CD4-positive, CD25-positive, alpha-beta regulatory T cell (primary cell): ENCODE measurements at places on chromosomes 2 and 18. TPM values are rescaled to one million over a fixed set of nuclear protein-coding genes. Genes with fewer than 3 reads are reported as not detected.

UGT1A4 gene
- total RNA-seq, result not detected

CD8B gene
- total RNA-seq, result 0.62 TPM

- DNase-seq, result peak; percentile 32
Measured at GRCh38 chr2:15159751-15160177, 401.4 kb downstream of the NBAS start.

RNF152 gene
- total RNA-seq, result 0.39 TPM

DNA sequence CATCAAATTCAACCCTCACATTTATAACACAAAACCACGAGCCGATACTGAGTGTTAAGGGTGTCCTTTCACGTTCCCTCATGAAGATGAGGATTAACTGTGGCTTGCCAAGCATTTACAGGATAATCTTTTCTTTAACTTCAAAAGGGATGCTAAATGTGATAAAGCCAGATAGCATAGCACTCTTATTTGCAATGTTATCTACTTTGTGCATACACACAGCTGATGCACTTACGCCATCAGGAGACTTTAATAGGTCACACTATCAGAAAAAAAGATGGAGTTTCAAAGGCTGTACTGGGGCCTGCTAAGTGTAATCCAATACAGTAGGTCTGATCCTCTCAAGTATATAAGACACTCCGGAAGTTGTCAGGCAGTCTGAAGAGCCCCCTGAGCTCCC is 572.7 kb downstream of the PIK3C3 start:
- no peak for DNase-seq

EDAR gene
- total RNA-seq, result 3.2 TPM

DNA sequence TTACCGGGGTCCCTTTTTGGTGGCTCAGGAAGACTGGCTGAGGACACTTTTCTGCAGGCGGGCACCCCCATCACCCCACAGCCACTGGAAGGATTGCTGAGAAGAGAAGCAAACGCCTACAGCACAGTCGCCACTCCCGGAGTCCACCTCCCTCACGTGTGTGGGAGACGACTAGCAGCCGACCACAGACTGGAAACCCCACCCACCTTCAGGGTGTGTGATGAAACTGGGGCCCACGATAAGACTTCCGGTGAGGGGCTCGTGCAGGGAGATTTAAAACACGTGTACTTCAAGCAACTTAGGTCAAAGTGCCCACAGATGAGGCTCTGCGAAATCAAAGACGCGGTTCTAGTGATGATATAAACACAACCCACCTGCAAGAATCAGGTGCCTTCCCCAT is 26.3 kb downstream of the MBP start:
- DNase-seq, result peak; percentile 74

SPEG gene
- 4.1 TPM for total RNA-seq

SERPINB5 gene
- total RNA-seq, result not detected

DNA sequence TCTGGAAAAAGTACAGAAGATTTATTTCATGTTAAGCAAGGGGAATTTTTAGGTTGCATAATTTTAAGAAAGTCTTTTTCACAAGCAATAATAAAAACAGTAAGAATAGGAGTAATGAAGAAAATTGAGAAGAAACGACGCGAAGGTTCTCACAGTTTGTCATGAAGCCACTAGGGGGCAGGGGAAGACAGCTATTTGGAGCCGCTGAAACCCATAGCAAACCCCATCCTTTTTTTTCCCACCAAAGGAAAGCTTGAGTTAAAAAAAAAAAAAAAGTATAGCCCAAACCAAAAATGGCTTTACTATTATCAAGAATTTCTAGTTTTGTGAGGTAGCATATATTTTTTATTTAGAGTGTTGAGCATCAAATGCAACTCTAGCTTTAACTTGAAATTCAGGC is 300.9 kb downstream of the PHLPP1 start:
- peak; percentile 71 for DNase-seq

DNA sequence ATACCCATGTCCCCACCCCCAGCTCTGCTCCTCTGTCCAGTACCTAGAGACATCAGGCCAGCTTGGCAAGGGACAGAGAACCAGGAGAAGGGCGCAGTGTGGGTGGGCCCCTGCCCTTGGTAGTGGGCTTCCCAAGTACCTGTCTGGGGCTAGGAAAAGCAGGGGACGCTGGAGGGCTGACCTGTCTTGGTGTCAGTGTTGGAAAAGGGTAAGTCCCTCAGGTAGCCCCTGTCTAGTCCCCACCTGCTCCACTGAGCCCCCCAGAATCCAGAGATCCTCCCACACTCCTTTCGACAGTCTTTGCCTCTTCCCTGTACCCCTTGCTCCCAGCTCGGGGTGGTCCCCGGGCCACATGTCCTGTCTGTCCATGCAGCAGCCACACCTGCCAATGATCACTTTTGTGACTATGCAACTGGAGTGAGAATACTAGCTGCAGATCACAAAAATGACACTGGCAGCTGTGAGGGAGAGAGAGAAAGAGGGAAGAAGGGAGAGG is 14.6 kb downstream of the DNAJB2 start:
- DNase-seq, result no peak

DNA sequence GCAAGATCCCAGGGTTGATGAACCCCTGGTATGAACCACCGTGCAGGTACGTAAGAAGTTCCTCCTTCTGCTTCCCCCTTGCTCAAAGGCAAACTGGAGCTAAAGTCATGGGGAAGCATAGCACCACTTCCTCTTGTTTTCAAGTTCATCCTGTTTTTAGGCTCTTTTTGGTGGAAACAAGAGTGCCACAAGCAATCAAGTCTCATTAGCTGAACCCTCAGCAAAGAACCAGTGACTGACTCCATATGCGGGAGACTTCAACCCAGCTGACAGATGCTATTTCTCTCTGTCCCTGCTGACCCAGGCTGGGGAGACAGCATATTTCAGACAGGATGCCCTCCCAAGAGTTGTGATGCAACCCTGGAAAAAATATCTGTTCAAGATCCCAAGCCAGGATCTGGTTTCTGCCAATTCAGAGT is 47.7 kb downstream of the BCL2 start:
- DNase-seq, result no peak

HSBP1L1 gene
- 10.5 TPM for total RNA-seq

KCNG2 gene
- not detected for total RNA-seq

UGT1A8 gene
- not detected for total RNA-seq

- no peak for DNase-seq
Measured at GRCh38 chr18:77671456-77672167, 422.0 kb downstream of the GALR1 start.

PDE11A gene
- not detected for total RNA-seq

DNA sequence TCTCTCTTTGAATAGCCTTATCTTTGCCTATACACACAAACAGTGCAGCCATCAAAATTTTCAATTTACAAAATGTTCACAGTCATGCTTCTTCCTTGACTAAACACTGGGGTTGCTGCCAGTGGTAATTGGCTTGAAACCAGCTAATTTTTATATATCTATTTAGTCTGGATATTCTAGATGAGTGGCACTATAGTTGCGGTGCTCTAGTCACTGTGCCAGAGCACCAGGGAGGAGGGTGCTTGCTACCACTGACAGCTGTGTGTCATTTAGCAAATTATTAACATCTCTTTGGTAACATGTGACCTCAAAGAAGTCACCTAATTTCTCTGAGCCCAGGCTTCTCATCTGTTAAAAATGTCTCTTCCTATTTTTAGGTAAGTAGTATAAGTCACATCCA is 130.4 kb downstream of the MEIS1 start:
- DNase-seq, result no peak

DNA sequence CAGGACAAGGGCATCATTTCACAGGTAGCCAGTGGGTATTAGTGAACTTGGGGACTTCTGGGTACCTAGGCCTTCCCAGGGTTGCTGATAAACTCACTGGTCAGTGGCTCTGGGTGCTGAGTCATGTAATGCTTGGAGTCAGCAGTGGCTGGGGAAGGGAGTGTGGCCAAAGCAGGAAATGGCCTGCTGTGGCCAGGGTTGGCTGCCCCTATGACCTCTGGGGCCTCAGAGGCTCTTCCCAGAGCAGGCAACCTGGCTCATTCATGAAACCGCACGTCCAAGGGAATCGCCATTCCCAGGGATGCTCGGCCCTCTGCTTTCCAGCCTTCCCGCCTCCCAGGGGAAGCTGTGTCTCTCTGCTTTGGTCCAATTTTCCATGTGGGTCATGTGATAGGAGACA is 294.9 kb downstream of the DYSF start:
- no peak for DNase-seq

FBXO48 gene
- 2.7 TPM for total RNA-seq

DOK1 gene
- total RNA-seq, result 19.8 TPM

- no peak for DNase-seq
Measured at GRCh38 chr2:29589440-29590103, 331.8 kb downstream of the ALK start.

DNA sequence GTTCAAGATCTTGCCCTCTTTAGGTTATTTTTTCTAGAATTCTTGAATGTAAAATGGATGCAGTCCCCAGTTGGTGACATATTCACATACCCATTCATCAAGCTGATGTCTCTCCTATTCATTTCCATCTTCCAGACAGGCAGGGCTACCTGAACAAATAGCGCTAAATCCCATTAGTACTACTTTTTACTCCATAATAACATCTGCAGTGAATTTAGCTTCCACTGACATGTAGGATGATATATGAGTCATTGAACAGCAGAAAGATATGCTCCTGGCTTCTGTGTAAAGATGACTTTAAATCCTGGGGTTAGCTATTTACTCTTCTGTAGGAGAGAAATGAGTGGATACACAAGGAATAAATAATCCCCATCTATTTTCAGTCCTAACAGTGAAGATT is 194.7 kb downstream of the RND3 start:
- DNase-seq, result no peak

DPP4 gene
- total RNA-seq, result 12.6 TPM

- DNase-seq, result no peak
Measured at GRCh38 chr2:49175831-49176230, 21.5 kb upstream of the FSHR start.

DNA sequence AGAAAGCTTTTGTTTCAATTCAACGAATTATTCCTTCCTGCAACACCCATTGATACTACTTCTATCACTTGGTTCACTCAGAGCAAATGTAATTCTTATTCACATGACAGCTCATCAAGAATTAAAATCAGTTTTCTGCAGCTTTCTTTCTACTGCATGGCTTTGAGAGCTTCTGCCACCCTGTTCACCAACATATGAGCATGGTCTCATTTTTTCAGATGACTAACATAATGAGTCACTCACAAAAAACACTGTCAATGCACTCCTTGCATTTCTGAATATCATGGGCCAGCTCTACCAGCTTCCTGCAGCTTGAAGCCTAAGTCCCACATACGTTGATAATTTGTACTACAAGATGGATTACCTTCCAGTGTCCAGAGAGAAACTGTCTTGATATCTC is 342.9 kb downstream of the LRATD1 start:
- no peak for DNase-seq

- no peak for DNase-seq
Measured at GRCh38 chr2:62055724-62056336, 140.1 kb upstream of the B3GNT2 start.

CPO gene
- total RNA-seq, result not detected

DNA sequence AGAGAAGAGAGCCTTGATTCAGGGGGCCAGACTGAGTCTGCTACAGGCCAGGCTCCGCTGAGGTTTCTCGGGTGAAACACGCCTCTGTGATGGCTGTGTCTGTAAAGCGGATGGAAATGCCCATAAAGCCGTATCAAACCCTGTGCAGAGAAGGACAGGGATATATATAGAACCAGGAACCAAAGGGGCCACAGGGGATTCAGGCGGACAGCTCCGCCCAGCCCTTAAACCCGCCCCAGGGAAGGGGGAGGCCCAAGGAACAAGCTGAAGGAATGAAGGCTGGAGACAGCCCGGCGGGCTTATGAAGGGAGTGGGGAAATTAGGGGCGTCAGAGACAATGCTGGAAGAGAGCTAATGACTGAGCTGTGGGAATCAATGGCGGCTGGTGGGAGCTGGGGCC is 42.1 kb downstream of the NHEJ1 start:
- DNase-seq, result no peak

- no peak for DNase-seq
Measured at GRCh38 chr2:64417624-64418023, 36.3 kb upstream of the LGALSL start.

DNA sequence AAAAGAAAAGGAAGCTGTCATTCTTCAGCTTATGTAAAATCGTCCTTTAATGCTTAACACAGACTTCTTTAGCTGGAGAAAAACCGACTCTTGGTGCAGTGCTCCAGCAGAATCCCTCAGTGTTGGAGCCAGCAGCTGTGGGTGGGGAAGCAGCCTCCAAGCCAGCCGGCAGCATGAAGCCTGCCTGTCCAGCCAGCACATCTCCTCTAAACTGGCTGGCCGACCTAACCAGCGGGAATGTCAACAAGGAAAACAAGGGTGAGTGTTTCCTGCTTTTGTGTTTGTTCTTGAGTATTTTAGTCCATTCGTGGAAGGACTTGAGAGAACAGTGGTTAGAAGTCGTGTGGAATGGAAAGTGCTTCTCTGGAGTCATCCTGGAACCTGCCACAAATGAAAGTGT is 38.9 kb downstream of the KDM3A start:
- no peak for DNase-seq

IL1B gene
- total RNA-seq, result 1.3 TPM

GPR35 gene
- total RNA-seq, result 11.0 TPM

DNA sequence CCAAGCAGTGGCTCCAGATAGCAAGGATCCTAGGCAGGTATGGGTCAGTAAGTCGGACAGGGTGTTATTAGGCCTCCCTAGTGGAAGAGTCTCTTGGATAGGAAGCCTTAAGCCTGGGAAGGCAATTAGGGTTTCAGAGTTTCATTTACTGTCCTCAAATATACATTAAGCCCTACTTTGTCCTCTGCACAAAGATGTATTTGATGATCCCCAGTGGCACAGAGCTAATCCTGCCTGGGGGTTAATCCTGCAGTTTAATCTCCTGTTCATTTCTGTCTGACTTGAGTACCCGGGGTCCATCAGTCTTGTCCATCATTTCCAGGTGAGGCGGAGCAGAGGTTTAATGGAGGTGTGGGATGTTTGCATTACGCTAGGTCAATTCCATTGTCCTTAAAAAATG is 62.0 kb downstream of the MTCL1 start:
- DNase-seq, result no peak

GRCh38 chr2:9315280-9315847 is 108.0 kb downstream of the ITGB1BP1 start:
- no peak for DNase-seq

DNA sequence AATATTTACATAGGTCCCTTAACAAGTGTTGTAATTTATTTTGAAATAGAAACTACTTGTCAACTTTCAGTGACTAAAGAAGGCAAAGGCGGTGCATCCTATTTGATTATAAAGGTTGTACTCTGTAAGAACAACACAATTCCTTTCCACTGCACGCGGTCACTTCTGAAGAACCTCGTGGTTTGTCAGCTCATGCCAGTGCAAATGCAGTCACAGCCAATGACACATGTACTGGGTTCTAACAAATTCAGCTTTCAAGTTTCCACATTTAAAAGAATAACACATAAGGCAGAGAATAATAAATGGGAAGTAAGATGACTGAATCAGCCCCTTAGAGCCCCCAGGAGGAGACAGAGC is 39.7 kb downstream of the CYB5A start:
- DNase-seq, result no peak

DNA sequence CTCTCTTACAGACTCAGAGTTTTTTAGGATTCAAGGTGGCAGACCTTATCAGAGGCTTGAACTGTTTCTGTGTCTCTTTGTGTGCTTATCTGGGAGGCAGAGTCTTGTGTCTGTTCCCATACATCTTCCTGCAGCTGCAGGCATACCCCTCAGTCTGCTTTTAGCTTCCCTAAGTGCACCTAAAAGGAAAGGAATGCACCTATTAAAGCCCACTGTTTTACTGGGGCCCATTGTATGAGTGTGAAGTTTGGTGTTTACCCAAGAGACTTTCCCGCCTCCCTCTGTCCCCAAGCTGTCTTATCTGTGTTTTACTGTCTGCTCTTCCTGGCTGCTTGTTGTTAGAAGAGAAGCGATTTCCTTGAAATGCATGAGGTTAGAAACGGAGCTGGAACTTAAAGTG is 1757.3 kb upstream of the PIK3C3 start:
- DNase-seq, result no peak
